ENCODE measurements at places on chromosomes 11 and 22.

DNA sequence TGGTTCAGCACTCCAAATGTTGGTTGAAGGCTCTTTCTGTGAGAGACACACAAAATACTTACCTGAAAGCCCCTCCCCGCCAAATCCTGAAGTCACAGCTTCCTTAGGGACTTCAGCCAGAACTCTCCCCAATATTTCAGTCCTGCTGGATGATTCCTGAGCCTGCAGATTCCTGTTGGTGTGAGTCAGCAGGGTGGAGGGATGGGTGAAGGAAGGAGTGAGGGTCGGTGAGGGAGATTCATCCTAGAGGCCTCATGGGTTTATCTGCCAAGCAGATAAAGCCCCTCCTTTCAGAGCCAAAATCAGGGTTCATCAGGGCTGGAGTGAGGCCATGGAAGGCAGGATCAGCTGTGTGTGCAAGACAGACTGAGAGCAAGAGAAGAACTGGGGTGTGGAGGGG is 37.9 kb downstream of the SMIM38 start:
- no peak for DNase-seq

DNA sequence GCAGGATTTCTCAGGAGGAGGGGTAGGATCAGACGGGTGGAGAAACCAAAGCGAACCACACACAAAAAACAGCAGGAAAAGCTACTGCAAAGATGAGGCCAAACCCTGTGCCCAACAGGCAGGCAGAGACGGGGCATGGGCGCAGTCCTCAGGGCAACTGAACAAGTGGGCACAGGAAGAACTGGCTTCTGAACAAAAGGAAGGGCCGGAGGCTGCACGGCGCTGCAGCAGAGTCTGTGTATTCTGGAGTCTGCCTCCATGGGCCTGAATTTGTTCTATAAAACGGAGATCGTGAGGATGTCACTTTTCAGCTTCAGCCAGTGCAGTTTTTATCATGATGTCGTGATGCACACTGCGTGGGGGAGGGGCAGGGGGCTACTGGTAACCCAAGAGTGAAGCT is 1026.0 kb downstream of the TBC1D22A start:
- DNase-seq = no peak

GRCh38 chr22:30305906-30306626 is 16.8 kb upstream of the CASTOR1 start:
- no peak for DNase-seq

DNA sequence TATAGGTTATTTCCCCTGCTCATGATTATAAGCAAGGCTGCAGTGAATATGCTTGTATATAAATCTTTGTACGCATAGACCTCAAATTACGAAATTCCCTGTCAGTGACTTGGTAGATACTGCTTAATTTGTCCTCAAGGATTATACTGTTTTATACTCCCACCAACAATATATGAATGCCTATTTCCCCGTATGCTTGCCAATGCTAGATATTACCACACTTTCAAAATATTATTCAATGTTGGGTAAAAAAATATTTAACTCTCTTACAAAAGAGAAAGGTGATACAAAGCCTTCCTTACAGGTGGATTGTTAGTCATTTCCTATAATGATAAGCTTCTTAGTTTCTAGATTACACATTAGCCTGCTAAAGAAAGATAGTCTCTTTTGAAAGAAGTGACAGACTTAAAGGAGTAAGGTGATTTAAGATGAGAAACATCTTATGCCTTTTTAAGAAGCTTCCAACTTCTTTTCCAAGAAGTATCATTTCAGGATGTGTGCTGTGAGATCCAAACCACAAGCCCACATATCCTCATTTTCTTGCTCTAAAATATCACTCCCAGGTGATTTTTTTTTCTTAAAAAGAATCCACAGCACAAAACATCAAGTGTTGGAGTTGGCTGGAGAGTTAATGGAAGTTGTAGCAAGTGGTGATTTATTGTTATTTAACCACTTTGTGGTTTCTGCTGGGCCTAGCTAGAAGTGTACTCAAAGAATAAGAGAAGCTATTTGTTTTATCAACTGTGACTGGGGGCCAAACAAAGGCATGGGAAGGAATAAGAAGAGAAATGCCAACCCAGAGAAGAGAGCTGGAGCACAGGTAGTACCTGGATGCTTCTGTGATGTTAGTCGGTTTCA is 59.2 kb downstream of the BARX2 start:
- no peak for DNase-seq

DNA sequence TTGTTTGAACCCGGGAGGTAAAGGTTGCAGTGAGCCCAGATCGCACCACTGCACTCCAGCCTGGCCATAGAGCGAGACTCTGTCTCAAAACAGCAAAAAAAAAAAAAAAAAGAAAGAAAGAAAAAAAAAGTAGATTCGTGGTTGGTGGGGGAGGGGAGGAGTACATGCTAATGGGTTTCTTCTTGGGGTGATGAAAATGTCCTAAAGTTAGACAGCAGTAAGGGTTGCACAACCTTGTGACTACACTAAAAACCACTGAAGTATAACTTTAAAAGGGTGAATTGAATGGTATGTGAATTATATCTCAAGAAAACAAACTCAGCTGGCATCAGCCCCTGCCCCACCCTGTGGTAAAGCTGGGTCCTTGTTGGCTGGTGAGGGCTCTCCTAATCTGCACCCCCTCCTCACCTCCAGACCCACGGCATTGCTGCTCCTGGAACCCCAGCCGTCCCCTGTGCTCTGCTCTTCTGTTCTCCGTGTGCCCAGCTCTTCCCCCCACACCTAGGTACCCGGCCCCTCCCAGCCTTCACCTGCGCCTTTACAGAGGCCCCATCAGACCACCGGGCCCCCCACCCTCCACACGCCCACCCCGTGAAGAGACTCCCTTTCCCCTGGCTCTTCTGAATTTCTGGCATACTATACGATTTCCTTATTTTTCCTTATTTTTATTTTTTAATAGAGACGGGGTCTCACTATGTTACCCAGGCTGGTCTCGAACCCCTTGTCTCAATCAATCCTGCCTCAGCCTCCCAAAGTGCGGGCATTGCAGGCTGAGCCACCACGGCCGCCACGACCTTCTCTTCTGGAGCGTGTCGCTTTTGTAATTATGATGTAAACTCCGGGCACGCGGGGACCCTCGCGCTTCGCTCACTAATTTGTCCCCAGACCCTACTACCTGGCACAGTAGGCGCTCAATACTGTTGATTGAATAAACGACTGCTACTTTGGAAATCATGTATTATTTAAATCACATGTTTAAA is 924 bp upstream of the FADD start:
- no peak for DNase-seq

DNA sequence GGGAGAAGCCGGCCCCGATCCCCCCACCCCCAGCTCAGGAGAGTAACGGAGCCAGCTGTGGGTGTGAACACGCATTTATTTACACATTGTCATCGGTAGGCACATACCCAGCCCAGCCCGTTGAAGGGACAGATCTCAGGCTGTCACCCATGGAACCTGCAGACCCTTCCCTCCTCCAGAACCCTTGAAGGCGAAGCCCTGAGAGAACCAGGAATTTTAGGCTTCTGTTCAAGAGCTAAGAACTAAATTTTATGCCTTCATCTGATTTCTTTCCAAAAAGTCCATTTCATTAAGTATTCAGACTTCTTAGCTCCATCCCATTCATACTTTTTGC is 379 bp upstream of the BRMS1 start:
- DNase-seq = no peak

- no peak for DNase-seq
Observed at GRCh38 chr11:2536440-2536989, 91.7 kb downstream of the KCNQ1 start.

DNA sequence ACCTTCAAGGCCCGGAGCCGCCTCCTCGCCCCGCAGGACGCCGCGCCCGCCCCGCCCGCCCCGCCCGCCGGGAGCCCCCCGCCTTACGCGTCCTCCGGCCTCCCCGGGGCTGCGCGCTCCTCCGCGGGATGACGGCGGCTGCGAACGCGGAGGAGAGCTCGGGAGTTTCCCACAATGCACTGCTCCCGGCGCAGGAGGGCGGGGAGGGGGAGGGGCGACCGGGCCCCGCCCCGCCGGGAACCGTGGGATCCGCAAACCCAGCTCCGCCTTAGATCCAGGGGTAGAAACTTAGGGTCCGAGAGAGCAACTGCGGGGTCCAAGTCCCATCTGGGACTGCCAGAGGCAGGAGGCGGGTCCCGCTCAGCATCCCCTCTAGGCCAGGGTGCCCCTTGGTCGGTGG is at the start of gene CEND1:
Gene CEND1 (minus strand): TSS at position 148 of the 400 bp plus-strand sequence. CDS start 1,514 bp downstream, outside the sequence.
- DNase-seq = peak; percentile 79

DNA sequence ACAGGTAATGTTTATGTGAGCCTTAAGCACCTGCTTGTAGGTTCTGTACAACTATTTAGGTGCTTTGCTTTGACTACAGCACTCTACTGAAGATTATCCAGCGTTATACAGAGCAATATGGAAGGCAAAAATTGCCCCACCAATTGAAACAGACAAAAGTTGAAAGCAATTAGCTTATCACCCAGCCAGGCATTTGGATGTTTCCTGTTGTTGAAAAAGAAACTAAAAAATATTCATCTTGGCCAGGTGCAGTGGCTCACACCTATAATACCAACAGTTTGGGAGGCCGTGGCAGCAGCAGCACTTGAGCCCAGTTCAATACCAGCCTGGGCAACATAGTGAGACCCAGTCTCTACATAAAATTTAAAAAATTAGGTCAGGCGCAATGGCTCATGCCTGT is 18.5 kb downstream of the ATL3 start:
- DNase-seq = no peak

- no peak for DNase-seq
Observed at GRCh38 chr11:94303966-94304958, at the start of gene IZUMO1R. Gene IZUMO1R, plus strand, starts transcription at chr11:94304580. Its CDS starts 1,057 bp downstream, at chr11:94305637.

DNA sequence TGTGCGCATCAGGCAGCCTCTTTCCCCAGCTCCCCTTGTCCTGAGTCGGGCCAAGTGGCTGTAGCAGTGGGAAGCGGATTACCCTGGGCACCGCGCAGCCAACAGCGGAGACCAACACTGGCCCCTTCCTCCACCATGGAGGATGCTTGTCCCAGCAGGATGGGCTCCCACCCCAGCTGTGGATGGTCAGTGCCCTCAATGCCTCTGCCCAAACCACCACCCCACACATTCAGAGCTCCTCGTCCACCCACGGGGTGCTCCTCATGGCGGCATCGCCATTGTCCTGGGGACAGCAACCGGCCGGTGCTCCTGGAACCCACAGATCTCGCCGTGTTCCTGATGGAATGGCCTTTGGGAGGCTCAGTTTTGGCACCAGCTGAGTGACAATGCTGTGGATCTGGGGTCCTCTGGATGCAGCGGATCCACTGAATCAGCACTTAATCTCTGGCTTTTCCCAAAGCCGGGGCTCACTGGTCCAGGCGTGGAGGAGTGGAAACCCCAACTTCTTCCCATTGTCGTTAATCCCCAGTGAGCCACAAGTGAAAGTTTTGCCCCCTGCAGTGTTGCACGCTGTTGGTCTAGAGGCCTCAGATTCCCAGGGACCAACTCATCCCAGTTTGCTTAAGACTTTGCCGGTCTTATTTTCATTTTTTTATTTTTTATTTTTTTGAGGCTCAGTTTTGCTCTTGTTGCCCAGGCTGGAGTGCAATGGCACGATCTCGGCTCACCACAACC is 4.1 kb upstream of the B4GALNT4 start:
- DNase-seq = no peak

DNA sequence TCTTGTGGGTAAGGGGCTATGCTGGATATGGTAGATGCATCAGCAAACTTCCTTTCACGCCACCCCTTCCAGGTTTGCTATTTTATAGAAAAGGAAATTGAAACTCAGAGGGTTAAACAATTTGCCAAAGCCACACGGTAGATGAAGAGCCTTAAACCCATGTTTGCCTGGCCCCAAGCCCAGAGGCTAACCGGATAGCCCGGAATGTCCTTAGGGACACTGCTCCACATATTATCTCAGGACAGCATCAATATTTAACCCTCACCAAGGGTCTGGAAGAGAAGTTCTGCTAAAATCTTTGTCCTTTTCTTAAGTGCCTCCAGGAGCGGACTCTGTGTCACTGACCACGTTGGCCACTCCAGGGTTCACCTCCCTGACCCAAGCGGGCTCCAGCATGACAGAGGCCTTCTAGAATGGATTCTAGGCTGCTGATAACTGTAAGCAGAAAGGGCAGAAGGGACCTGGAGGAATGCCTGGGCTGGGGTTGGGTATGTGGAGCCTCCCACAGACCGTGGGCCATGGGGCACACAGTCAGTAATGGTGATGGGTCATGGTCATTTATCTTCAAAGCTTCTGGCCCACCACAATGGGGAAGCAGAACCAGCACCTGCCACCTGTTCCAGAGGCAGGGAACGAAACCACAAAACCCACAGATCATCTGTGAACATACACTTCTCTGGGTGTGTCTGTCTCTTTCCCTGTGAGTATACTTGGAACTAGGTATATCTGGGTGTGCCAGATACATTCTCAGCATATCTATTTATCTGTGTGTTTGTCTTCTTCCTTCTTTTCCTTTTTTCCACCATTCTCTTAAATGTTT is 5.4 kb upstream of the TMEM86A start:
- DNase-seq = no peak

GRCh38 chr11:45250035-45250718 is 36.0 kb downstream of the SYT13 start:
- no peak for DNase-seq

DNA sequence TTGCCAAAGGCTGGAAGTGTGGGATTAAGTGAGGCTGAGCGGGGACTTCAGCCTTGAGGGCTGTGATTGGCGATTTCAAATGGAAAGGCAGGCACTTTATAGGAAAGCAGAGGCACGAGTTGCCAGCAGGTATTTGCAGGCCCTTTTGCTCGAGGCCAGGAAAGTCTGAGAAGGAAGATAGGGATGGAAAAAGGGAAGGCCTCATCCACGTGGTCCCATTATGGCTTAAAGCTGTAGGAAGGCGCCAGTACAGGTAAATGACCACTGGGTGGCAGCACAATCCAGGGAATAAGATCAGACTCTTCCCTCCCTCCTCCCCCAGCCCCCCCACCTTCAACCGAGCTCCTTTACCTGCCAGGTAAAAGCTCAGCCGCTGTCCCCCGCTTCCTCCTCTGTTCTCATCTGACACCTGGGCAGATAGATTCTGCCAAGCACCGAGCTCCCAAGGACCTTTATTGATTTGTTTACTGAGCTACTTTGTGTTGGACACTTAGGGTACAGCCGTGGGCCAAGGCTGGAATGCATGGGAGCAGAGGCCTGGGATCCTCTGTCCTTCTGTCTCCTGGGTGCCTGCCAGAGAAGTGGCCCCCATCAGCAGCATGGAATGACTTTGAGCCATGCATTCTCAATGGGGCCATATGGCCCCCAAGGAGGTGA is 7.5 kb downstream of the P2RX3 start:
- peak; percentile 87 for DNase-seq

DNA sequence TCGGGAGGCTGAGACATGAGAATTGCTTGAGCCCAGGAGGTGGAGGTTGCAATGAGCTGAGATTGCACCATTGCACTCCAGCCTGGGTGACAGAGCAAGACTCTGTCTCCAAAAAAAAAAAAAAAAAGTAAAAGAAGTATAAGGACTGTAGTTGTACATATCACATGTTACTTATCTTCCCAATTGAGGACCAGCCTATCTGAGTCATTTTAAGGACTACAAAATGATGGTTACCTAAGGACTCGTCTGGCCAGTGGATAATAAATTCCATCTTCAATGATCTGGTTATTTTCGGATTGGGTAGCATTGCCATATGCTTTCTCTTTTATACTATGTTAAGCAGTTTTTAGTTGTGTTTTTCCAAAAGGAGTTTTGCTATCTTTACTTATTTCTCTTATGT is 55.3 kb downstream of the PPFIA1 start:
- no peak for DNase-seq
